Aorta (tissue), 5 donors: ENCODE measurements at places on chromosomes 13 and 19. TPM values are rescaled to one million over a fixed set of nuclear protein-coding genes. Genes with fewer than 3 reads are reported as not detected.

DNA sequence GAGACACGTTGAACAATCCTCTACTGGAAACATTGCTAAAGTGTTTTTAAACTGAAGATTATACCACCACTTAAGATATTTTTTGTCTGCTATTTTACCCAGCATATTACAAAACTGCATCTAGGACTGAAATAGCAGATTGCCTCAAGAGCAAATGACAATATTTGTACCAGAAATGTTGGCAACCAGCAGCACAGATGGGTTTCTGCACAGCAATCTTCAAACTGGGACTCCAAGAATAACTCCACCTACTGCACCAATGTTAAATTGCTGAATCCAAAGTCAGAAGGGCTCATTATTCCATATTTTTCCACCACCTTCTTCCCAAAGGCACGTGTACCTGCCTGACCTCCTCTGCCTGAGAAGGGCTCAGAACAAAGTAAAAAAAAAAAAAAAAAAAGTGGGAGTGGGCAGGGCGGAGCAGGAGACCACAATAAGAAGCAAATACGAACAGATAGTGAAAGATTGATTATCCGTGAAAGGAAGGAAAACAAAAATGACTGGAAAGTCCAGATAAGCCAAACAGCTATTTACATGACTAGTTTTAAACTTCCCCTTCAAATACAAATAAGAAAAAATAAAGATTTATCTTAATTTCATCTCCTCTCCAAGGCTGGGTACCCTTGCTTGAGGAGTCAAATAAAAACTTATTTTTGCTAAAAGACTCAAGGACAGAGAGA is 79.4 kb downstream of the FOXO1 start:
- DNase-seq = no peak

Gene HIF3A
- total RNA-seq = 55.4 TPM

- no peak for DNase-seq
These were observed 180.3 kb upstream of the ZNF507 start for GRCh38 chr19:32165141-32165540.

DNA sequence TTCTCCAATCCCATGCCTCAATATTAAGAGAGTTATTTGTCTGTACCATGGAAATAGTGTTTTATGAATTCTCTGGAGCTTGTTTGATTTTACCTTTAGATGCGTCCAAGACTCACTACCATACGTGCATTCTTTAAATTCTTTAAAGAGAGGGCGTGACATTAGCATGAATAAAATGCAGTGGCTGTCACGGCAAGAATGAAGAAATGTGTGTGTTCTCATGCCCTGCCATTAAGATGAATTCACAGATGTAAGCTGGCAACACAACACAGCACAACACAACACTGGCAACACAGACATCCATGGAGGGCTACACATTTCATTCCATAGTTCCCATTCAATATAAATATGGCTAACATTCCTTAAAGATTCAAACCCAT is 213.4 kb downstream of the ENOX1 start:
- DNase-seq = no peak

DNA sequence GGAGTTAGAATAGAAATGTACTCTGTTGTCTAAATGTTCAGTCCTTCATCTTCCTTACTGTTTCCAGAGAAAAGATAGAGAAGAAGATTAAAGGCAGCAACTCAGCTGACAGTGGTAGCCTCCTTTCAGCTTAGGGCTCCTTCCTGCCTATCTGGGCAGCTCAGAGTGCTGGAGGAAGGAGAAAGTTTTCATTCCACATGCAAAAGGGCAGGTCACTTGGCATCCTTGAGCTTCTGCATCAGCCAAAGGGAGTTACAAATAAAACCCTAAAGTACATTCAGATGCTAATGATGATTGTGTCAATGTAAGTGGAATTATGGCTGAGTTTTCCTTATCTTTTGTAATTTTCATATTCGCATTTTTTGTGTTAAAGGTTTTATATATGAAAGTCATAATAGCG is 58.9 kb downstream of the ESD start:
- no peak for DNase-seq

- no peak for DNase-seq
These were observed 103.9 kb upstream of the DIAPH3 start for GRCh38 chr13:60267498-60268202.

Gene IQCN
- total RNA-seq = 12.2 TPM

GRCh38 chr13:55653497-55653896 is 1487.2 kb upstream of the PRR20A start:
- DNase-seq = no peak

GRCh38 chr19:8626842-8627241 is 3.6 kb upstream of the NFILZ start:
- DNase-seq = no peak

DNA sequence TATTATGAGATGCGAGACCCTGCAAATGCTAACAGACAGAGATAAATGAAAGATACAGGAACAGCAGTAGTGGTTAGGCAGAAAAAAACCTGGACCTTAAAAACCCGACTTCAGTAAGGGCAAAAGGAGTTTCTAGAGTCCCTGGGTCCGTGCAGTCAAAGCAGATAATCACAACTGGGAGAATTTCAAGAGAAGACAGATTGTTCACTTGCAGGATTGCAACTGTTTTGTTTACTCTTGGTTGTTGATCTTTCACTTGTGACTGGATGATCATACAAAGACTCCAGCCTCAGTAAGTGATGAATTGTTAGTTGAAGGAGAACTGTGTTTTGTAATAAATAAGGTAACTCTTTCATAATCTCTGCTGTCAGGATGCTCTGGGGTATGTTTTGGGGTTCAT is 135.1 kb downstream of the GPC6 start:
- no peak for DNase-seq

DNA sequence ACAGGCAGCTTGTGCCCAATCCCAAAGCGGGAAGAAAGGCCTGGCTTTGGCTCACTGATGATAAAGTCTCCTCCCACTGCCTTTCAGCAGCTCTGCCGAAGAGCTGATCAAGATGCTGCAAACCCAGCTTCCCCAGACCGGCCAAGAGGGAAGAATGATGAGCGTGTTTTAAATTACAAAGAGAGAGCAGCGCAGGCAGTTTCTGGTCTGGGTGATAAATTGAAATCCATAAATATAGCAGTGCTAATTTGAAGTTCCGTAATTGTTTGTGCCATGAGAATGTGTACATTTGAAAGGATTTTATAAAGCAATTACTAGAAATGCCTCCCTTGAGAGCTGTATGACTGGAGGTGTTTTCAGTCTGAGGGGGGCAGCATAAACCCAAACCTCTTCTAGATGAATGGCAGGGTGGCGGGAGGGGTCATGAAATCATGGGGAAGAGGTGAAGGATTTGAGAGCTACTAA is 171.8 kb downstream of the STK24 start:
- DNase-seq = no peak

DNA sequence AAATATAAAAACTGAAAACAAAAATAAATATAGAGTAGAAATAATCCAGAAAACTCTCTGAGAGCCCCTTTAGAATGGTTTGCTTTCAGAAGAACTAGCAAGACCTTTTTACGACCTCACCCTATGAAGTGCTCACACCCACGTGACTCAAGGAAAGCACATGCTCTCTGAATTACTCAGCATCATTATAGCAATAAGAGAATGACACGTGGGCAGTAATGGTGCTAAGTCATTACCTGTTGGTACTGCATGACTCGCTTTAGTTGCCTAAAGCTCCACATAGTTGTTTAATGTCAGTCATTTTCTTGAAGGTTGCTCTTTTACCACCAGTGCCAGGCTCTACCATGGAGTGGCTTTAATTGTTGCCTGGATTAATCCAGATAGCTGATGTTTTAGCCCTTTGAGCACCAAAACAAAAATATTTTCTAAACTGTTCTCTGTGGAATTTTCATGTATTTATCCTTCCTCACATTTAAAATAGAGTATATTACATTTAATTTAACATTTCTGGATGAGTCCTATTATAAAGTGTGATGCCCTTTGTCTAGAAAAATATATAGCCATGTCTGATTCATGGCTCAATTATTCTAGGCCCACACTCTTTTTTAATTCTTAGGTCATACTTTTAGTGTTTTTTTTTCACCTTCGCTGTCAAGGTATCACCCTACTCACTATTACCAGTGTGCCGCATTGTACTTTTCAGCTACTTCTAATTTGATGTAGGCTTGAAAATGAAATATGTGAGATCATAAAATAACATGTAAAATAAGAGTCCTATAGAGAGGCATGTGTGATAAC is 56.8 kb downstream of the THSD1 start:
- no peak for DNase-seq
